ENCODE measurements at places on chromosomes 12 and 14. TPM values are rescaled to one million over a fixed set of nuclear protein-coding genes. Genes with fewer than 3 reads are reported as not detected.

- DNase-seq: no peak
Measured at GRCh38 chr14:95320955-95321600, 1.4 kb upstream of the CLMN start.

DNA sequence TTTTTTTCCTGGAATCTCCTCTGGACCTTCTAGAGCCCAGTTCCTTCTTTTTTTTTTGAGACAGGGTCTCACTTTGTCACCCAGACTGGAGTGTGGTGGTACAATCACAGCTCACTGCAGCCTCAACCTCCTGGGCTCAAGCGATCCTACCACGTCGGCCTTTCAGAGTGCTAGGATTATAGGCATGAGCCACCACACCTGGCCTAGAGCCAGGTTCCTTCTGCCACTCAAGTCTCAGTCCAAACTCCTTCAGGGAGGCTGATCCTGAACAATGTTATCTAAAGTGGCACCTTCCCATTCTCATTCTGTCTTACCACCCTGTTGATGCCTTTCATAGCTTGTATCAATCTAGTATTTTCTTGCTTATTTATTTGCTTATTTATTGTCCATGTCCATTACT, 22.3 kb upstream of the ELK3 start:
- DNase-seq: no peak

Gene HOXC9
- 25.7 TPM for polyA plus RNA-seq

Gene C1S
- polyA plus RNA-seq: 49.6 TPM

GRCh38 chr12:643475-644302, 19.6 kb downstream of the NINJ2 start:
- no peak for DNase-seq

Gene SDR39U1
- 78.3 TPM for polyA plus RNA-seq

GRCh38 chr14:76235628-76236027, 83.9 kb downstream of the GPATCH2L start:
- no peak for DNase-seq

DNA sequence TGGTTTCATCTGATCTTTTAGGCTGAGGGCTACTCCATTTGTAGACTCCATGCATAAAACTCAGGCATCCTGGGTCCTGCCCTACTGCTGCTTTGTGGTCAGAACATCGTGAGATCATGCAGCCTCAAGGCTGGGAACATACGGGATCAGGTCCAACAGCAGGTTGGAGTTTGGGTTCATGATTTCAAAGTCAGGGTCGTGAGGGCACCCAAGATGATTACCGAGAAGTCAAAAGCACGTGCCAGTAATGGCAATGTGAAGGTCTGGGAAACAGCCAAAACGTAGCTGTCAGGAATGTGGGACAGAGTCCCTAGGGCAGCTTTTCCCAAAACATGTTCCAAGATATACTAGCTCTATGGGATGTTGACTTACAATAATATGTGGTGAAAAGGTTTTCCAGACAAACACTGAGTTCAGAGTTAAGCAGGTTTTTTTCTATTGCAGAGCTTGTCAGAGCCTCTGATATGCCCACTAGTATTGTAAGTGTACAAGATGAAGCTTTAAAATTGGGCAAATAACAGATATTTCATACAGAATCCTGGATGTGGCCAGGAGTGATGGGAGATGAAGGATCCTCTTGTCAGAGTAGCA, 130.3 kb upstream of the DNM1L start:
- DNase-seq: no peak

- DNase-seq: no peak
Measured at GRCh38 chr14:71780822-71781221, 151.4 kb upstream of the RGS6 start.

Gene KRT79
- not detected for polyA plus RNA-seq

- DNase-seq: no peak
Measured at GRCh38 chr12:22121224-22121623, 75.2 kb downstream of the CMAS start.

Gene CHST11
- polyA plus RNA-seq: 6.2 TPM

GRCh38 chr12:93449277-93449676, 7.5 kb upstream of the UBE2N start:
- no peak for DNase-seq

- DNase-seq: no peak
Measured at GRCh38 chr12:127652281-127652680, 614.7 kb upstream of the TMEM132C start.

DNA sequence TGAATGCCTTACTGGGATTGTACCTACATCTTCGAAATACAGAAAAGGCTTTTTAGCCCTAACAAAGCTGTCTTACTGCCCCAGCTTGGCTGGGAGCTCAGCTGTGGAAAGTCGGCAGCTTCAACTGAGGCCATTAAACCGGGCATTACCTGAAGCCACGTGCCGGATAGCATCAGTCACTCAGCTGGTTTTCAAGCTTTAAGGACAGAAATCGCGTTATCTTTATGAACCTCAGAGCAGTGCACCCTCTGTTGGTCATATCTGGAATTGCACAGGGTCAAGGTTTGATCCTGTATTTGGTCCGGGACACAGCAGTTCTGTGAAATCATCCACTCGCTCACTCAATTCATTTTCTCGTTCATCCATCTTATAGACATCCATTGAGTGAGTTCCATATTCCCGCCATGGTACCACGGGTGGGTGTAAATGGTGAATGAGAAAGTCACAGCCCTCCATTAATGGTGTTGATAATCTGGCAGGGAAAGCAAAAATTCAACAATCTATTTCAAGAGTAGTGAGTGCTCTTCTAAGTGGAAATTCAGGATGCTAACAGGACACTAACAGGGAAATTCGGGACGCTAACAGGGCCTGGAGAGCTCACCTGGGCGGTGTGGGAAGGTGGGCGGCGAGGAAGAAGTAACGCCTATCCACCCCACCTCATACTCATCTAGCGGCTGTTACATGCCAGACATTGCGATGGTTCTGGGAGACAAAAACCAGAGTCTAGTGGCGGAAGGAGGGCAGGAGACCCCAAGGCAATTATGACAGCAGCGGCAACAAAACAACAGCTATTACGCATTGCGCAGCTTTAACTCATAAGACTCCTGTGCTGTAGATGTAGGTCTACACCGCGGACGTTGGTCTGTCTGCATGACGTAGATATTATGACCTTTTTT, 60.6 kb upstream of the TCL1A start:
- DNase-seq: no peak

Gene LDHB
- polyA plus RNA-seq: 1,556 TPM

- no peak for DNase-seq
Measured at GRCh38 chr12:80151131-80151530, 51.8 kb downstream of the OTOGL start.

GRCh38 chr12:89985935-89986334, 277.3 kb upstream of the ATP2B1 start:
- no peak for DNase-seq

Gene LRRIQ1
- polyA plus RNA-seq: 31.7 TPM

GRCh38 chr14:87409393-87409792, 583.6 kb downstream of the GALC start:
- DNase-seq: no peak

DNA sequence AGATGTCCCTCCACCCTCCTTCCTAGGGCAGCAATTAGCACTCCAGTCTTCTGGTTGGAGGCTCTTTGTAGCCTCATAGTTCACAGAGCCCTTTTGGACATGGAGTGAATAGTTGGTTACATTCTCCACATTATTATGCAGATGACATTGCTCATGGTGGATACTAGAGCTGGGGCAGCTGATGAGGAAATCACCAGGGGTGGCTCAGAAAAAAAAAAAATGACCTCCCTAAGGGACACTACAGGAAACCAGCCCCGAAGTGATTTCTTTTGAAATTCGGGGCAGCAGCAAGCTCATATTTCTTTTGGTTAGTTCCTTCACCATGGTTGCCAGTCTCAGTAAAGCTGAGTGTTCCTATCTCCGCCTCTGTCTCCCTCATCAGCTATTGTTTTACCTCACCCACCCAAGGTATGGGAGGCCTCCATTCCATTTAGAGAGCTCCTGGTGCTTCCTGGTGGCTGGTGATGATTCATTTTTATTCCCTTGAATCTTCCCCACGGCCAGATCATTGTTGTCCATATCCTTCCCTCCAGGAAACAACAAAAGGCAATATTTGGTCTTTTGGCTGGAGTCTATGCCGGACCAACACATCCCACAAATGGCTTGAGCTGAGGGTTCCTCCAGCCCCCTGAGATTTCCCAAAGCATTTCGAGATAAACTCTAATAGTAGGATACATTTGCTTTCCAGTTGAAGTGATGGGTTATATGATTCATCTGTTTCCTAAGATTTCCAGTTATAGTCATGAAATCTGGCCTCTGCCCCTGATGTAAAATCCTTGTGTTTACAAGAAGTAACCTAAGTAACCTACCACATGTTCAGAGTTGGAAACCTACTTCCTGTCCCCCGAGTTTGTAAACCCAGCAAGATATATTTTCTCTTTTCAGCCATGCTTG, 56.2 kb upstream of the NID2 start:
- peak; percentile 30 for DNase-seq

Gene PTPRB
- polyA plus RNA-seq: 19.5 TPM

- DNase-seq: no peak
Measured at GRCh38 chr14:66403183-66403582, 83.0 kb upstream of the CCDC196 start.

DNA sequence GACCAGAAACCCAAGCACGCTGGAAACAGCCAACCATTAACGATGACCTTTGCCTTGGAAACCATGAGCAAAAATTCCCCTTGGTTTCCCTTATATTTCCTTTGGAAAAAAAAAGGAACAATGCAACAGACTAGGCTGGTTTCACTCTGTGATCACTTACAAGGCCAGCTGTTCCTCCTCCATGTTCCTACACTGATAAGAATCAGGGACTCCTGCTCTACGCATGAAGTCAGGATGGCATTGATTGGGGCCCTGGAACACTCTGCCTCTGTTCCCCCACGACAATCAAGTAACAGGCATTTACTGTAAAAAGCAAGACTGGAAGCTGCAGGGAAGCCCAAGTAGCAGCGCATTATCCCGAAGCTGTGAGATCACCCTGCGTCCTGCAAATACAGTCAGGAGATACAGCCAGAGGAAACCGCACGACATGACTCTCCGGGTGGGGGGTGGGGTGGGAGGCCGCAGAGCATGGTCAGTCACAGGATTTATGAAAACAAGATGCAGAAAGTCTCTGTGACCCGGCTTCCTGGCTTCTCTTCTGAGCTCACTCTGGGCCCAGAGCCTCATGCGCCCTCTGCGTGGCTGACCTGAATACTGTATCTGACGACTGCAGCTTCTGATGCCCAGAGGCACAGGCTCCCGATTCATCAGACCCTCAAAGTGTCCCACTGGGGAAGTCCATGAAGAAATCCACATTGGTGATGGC, 31.1 kb downstream of the SSH1 start:
- DNase-seq: peak; percentile 69

DNA sequence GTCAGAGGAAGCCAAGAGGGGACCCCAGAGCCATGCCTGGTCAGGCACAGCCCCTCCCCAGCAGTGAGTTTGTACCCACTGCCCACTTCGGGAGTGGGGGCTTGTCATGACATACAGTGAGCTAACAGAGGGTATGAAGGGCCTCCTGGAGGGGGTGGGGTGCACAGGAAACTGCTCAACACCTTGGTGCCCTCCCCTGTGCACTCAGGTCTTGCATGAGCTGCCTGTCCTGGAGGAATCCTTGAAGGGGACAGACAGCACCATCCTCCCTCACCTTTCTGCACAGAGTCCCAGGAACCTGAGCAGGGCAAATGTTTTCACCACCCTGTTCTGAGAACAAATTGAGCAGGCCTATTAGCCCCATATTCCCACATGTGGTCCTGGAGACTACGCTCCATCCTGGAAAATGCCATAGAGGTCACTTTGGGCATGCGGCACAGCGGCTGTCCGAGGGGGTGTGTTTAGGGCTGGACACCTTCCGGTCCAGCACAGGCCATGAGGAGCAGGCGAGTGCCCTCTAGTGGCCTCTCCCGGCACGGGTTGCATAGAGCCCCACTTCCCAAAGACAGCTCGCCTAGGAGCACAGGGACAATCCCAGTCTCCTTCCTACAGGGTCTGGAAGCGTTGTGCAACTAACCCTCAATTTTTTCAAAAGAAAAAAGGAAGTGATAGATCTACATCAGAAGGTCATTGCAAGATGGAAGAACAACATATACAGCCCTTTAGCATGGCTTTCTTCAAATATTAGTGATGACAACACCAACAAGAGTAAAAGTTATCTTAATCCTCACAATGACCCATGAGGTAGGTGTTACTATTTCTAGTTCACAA, 31.9 kb upstream of the ZFP36L1 start:
- peak; percentile 72 for DNase-seq

Gene GCH1
- polyA plus RNA-seq: 10.5 TPM

Gene RBM25
- 147 TPM for polyA plus RNA-seq

GRCh38 chr14:102795060-102795925, 18.0 kb downstream of the TRAF3 start:
- no peak for DNase-seq

- no peak for DNase-seq
Measured at GRCh38 chr14:91158091-91158790, 44.4 kb downstream of the DGLUCY start.

- DNase-seq: no peak
Measured at GRCh38 chr12:27284751-27285150, 40.7 kb downstream of the STK38L start.

Gene NANOG
- 0.18 TPM for polyA plus RNA-seq

Gene GUCY2C
- 0.58 TPM for polyA plus RNA-seq

- no peak for DNase-seq
Measured at GRCh38 chr14:72515779-72516770, 377.8 kb downstream of the DPF3 start.

Gene SPTB
- polyA plus RNA-seq: 18.8 TPM

DNA sequence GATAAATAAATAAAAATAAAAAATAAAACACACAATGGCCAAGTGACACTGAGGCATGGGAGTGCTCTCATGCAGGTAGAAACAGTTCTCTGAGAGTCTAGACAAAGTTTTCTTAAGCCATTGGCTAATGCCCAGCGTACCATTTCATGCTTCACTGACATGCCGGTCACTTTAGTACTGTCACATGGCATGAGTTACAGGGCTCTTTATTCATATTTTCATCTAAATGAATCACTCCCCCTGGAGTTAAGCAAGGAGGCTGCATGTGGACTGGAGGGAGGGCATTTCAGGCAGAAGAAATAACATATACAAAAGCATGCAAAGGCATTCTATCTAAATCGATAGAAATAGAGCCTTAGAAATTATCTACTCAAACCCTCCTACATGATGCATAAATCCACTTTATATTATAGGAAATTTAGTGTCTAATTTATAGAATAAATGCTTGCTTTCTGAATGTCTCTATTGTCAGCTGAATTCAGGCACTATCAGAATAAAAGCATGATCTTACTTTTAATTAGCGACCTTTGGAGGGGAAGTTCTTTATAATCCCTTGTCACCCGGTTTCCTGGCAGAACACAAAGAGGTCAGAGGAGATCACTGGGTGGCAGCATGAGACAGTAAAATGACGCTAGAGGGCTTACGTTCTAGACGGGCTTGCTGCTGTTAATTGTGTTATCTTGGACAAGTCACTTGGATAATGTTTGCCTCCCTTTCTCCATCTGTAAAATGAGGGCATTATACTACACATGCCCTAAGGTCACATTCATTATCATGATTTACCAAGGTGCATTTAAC, 17.5 kb downstream of the DYRK4 start:
- DNase-seq: no peak
